HS-5 (cell line): ENCODE measurements at places on chromosomes 1 and 21.

DNA sequence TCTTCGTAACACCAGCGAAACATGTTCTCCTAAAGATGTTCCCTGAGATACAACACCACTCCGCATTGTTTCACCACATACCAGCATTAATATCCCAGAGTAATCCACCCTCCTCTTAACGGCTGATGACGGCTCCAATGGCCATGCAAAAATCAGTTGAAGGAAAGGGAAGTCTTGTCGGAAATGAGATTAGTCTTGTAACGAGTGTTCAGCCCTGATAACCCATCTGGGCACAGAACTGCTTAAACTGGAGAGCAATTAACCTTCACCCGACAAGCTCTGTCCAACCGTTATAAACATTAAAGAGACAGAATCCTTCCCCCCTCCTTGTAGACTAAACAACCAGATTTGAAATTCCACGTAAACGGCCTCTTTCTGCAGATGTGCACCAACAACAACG, 21.9 kb downstream of the ERG start:
- DNase-seq = no peak

- no peak for DNase-seq
Observed at GRCh38 chr1:43882763-43883162, 50.8 kb upstream of the ARTN start.

DNA sequence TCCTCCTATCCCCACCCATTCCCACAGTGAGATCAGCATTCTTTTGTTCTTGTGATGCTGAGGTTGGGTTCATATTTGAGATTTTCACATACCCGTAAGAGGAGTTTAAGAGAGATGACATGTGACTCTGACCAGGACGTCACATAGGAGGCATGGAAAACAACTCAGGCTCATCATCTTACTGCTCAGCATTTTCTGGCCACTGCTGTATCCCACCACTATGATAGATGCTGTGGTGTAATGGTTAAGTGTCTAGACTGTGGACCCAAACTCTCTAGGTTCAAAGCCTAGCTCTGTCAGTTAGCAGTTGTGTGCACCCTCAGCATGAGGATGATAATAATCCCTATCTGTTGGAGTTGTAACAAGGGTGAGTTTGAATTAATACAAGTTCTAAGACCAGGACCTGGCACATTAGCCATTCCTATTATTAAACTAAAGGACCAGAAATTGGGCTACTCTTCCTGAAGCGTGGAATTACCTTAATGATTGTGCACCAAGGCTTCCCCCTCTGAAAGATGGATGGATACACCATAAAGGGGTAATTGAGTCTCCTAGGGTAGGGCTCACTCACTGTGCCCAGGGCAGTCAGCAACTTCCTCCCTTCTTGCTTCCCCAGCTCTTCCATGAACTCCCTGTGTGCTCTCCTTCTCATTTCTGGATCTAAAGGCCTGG, 40.9 kb downstream of the LGR6 start:
- DNase-seq = no peak

DNA sequence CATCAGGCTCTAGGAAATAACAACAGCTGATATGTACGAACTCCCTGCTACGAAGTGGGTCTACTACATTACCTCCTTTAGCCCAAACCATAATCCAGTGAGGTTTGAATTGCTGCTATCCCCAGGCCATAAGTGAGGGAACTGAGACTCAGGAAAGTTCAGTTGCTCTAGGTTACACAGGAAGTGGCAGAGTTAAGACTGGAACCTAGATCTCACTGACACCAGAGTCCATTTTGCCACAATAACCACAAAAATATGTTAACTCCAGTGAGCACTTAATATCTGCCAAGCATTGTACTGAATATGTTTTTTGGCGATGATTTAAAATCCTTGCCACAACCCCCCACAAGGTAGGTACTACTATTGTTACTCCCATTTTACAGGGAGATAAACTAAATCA, 8.9 kb upstream of the TADA1 start:
- no peak for DNase-seq

DNA sequence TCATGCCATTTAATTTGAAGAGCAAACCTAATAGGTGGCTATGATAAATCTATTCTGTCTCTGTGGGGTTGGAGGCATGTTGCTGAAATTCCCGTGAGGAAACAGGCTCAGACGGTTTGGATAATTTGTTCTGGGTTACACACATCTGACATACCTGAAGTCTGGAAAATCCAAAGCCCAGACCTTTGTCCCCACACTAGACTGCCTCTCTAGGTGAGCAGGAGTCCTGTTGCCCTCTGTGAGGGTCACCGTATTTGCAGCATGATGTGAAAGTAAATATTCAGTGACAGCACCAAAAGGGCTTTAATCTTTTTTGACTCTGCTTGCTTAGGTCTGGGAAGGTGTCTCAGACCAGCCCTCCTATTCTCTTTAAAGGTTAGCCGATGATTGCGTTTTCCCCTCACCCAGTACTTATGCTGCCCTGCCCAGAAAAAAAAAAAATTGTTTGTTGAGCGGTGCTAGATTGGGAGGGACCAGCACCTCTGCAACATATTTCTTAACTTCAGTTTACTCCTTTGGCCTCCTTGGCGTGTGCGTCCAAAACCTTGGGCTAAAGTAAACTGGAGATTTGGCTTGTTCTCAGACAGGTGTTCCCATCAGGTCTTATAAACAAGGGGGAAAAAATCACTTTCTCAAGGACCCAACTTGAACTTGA, 67.0 kb downstream of the CACHD1 start:
- no peak for DNase-seq

DNA sequence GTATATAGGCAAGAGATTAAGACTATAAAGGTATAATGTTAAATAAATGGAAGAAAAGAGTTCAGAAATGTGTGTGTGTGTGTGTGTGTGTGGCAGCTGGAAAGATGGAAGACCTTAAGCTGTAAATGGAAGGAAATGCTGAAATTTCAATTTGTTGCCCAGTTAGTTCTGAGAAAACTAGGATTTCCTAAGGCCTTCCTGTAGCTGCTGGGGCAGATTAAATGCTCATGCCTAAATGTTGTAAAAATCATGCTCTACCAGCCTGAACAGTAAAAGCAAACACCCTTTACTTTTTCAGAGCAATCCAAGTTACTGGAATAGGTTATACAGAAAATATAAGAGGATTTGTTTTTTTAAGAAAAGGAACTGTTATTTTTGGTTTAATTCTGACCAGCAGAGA, 8.3 kb downstream of the ADCY10 start:
- DNase-seq = no peak

DNA sequence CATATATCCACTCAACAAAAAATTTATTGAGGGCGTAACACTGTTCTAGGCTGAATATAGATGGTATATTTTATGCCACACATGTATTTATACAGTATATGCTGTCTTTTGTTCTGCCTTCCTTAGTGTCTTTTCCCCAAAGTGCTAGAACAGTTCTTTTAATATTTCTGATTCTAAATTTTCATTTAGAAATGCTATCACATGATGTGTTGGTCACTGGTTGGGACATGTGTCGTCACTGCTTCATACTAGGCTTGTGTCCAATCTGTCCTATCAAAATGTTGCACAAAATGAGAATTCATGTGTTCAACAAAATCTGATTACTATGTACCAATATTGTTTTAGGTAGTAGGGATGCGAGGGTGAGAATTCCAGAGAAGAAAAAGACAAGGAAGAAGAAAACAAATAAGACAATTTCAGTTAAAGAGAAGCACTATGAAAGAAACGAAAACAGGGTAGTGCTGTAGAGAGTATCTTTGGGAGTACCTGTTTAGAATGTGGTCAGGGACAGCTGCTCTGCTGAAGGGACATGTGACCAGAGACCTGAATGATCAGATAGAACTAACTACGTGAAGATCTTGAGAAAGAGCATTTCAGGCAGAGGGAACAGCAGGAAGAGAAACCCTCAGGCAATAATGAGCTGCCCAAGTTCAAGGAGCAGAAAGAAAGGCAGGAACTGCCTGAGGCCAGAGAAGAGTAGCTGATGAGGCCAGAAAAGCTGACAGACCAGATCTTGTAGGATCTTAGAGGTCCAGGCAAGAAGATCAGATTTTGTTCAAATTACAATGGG, 1.3 kb downstream of the KMO start:
- no peak for DNase-seq

DNA sequence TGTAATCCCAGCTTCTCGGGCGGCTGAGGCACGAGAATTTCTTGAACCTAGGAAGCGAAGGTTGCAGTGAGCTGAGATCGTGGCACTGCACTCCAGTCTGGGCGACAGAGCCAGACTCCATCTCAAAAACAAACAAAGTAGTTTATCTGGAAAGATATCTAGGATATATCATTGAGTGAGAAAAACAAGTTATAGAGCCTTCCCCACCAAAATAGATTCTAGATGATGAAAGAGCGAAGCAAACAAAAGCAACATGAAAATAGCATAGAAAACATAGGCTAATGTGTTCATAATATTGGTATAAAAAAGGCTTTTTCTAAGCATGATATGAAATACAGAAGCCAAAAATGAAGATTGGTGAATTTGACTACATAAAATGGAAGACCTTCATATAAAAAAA, 52.1 kb downstream of the ZFYVE9 start:
- DNase-seq = no peak

GRCh38 chr1:150154143-150154542, 4.4 kb downstream of the PLEKHO1 start:
- no peak for DNase-seq

- DNase-seq = no peak
Observed at GRCh38 chr1:23611601-23612327, 52.5 kb upstream of the ID3 start.

DNA sequence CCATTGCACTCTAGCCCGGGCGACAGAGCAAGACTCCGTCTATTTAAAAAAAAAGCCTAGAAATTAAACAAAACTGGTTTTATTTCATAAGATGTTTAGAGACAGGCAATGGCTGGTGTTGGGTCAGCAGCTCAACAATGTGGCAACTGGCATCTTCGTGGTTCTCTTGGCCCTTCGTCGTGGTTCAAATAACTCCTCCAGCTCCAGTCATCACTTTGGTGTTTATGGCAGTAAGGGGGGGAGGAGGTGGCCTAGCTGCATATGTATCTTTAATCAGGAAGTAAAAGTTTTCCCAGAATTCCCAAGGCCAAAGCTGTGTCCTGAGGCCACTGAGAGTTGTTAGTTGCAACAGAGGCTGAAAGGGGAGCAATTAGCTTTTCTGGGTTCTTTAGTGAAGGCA, 13.0 kb upstream of the LTN1 start:
- DNase-seq = no peak

GRCh38 chr1:168726281-168726680, 2.7 kb downstream of the DPT start:
- no peak for DNase-seq

- DNase-seq = peak; percentile 99
Observed at GRCh38 chr1:84365225-84366221, 32.8 kb upstream of the DNASE2B start.

DNA sequence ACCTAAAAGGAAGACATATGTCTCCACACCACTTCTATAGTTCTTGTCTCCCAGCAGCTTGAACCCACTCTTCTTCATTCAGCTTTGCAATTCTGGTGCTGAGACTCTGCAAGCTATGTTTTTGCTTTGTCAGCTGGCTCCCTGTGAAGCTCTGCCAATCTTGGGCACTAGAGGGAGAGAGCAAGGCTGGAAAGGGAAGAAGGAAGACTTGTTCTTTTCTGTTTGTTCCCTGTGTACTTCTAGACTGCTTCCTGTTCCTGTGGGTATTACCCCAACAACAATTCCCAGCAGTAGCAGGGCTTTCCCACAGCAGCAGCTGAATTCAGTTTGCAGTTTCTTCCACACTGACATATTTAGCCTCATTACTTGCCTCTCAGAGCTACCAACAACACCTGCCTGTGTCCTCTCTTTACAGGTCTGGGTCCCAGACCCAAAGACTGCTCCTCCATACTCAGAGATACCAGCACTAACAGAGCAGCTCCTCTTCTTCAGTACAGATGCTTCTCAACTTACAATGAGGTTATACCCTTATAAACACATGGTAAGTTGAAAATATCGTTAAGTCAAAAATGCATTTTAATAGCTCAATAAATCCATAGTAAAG, 275.2 kb upstream of the NEGR1 start:
- DNase-seq = no peak

DNA sequence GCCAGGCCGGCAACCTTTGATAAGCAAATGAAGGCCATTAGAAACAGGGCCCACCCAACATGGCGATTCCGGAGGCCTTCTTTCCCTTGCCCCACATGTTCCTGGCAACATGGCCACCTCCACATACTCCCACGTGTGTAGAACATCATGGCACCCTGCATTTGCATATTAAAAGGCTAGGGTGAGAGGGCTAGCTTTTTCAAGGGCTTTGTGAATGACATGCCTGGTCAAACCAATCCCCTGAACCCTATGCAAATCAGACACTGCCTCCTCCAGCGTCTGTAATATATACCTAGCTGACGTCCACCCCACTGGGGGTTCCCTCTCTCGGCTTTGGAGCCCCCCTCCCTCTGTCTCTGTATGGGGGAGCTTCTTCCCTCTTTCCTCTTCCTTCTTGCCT, 1.6 kb downstream of the ADCY10 start:
- no peak for DNase-seq

- DNase-seq = no peak
Observed at GRCh38 chr1:185528084-185528676, 206.0 kb upstream of the HMCN1 start.

DNA sequence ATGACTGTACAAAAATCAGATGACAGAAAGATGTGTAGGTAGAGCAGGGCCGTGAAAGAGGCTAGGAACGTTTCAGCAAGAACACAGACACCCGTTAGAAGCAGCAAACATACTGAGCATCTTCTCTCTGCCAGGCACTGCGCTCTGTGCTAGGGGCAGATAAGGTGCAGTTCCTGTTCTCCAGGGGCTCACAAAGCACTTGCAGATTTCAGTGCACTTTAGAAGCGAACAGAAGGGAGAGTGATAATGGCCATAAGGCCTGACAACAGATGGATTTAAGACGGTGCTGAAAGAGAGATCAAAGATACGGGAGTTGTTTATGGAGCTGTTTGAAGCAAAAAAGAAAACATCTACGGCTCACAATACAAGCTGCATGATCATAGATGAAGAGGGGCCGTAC, 200.3 kb upstream of the FOXD3 start:
- DNase-seq = no peak

DNA sequence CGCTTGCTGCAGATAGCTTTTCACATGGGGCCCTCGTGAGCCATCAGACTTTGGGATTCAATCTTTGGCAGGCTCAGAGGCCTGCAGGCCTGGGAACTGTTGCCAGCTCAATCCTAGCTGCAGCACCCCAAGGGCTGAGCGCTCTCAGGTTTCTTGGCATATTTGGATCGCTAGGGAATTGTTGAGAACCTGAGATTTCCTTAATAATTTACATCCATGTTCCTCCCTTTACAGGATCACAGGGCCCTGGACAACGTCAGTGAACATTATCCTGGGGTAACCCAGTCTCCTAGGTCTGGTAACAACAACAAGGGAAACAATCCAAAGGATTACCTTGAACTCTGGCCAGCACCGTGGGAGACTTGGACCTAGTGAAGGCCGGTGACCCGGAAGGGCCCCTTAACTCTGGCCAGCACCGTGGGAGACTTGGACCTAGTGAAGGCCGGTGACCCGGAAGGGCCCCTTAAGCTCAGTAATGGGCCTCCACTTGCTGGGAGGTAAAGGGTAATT, 49.3 kb upstream of the NEK2 start:
- no peak for DNase-seq
